ENCODE measurements at places on chromosomes 12 and 14.
A peak's percentile ranks its signal among the peaks of the same experiment; 100 is the strongest.

DNA sequence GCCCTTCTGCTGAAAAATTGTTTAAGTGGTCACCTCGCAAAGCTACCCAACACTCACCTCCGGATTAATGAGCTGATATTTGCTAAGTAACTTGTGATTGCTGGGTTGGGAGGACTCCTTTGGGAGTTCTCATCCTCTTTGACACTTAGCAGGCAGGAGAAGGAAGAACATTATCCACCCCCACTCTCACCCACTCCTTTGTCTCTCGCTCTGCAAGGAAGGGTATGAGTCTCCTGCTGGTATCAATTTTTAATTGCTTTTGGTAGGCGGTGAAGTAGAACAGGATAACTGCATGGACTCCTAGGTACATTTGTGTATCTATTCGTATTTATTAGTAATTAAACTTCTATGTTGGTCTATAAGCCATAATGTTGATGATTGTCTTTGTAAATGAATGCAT, 6.9 kb upstream of the ABHD12B start:
- DNase-seq: no peak

DNA sequence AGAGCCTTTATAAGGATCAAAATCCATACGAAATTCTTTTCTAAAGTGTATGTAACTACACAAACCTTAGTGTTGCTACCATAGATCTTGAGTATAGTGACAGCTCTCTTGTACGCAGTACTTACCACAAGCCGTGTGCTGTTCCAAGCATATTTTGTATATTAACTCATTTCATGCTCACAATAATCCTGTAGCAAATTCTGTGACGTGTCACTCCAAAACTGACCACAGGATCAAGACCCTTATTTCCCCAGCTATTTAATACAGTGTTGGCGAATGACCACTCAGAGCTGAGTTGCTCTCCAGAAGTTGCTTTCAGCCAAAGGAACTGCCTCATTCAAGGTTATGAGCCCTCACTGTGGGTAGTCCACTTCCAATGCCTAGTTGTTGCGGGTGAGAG, 169.8 kb downstream of the BTG1 start:
- DNase-seq: no peak

DNA sequence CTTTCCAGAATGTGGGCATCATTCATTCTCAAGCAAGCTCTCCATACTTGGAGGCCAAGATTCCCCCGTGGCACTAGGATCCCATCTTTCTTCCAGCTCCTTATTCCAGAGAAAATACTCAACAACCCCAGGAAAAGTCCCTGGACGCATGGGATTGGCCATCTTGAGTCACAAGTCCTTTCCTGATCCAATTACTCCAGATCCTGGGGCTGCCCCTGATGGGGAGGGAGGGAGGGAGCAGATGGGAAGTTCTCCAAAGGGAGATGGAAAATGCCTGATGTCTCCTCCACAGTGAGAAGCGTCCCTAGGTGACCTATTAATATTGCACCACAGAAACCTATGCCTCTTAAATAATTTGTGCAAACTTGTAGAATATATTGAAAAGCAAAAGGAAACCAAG, 12.4 kb upstream of the KCNK13 start:
- DNase-seq: no peak

GRCh38 chr14:105537580-105538474, 11.4 kb downstream of the TMEM121 start:
- DNase-seq: no peak

GRCh38 chr14:37594238-37594970, 645 bp downstream of the FOXA1 start:
- DNase-seq: peak; percentile 78

- no peak for DNase-seq
Measured at GRCh38 chr14:71645656-71646055, 286.6 kb upstream of the RGS6 start.

DNA sequence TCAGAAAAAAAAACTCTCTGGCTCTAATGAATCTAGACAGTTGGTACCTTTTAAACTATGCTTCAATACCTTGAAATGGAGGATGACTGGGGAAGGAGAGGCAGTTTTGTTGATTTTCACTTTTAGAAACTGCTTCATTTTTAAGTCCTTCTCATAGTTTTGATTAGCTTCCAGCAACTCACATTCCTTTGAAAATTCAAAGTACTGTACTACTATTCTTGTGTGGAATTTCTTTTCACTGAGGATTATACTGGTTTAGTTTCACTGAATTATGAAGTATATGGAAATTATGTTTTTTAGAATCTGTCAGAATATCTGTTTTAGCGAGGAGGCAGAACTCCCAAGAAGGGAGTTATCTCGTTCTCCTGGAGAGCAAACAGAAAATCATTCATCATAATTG, 116.3 kb downstream of the TGFB3 start:
- no peak for DNase-seq

GRCh38 chr14:87691042-87691881, 301.7 kb downstream of the GALC start:
- no peak for DNase-seq

- DNase-seq: peak; percentile 50
Measured at GRCh38 chr14:87049950-87050349, 943.0 kb downstream of the GALC start.

DNA sequence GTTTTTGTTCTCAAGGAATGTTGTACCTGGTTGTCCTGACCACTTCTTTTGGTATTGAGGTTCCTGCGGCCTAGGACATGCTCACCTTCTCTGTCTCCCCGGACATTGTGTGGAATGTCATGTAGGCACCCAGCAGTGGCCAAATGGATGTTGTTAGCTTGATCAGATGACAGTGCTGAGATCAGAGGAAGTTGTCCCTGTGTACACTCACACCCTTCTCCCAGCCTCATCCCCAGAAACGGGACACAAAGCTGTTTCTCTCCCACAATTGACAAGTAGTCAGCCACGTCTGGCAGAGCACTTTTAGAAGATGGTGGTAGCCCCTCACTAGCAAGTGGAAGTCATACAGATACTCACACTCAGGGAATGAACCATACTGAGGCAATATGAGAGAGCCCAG, 3.0 kb downstream of the PLEKHH1 start:
- no peak for DNase-seq

Data from fibroblast of skin of back (primary cell).